ENCODE measurements at places on chromosomes 12 and 14.

DNA sequence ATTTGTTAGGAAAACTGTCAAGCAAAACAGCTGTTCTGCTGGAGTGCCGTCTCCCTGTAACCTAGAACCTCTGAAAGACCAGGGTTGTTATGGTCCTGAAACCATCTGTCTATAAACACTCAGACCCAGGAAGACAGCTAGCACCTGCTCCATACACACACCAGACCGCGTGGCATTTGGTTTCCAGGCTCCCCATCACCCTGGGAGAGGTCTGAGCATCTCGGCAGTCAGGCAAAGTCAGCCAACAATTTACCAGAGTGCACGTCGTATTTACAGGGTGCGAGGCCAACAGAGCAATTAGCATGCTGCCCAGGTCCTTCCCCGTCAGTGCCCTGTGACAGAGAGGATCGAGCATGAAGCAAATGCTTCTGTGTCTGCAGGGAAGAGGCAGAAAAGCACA lies 272.5 kb downstream of the SLC15A4 start:
- no peak for DNase-seq

- no peak for DNase-seq
Measured at GRCh38 chr12:69720750-69721149, 17.9 kb upstream of the RAB3IP start.

DNA sequence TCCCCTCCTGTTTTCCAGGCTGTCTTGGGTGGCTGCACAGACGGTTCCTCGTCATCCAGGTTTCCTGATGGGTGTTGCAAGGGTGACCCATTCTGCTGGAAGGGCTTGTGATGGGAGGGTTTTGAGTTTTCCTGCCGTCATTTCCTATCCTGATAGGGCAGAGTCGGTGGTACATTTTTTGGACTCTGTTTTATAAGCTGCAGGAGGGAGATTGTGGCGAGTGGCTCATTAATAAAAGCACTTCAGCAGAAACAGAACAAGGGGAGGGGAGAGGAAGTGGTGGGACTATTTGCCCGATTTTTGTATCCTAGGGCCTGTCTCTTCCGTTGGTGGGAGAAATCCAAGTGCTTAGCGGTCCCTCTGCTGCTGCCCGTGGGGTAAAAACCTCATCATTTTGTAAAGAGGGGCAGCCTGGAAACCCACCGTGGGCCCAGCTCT lies 40.0 kb downstream of the TSPAN9 start:
- peak; percentile 76 for DNase-seq

DNA sequence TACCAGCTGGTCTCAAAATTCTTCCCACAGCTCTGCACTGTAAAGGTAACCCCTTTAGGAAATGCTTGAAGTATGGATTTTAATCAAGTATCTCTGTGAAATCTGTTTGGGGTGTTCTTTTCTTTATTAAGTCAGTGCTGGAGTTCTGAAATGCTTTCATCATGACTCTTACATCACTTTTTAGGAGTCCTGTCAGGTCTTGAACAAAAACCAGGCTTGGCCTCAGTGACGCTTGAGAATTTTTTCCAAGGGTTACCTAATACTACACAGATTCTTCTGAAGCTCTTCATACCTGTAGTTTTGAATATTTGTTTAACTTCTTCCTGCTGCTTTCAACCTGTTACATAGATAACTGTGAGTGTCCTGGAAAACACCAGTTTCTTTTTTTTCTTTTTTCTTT lies 47.0 kb upstream of the KCNH3 start:
- DNase-seq: peak; percentile 44

- no peak for DNase-seq
Measured at GRCh38 chr14:91264151-91265150, 19.9 kb upstream of the GPR68 start.

DNA sequence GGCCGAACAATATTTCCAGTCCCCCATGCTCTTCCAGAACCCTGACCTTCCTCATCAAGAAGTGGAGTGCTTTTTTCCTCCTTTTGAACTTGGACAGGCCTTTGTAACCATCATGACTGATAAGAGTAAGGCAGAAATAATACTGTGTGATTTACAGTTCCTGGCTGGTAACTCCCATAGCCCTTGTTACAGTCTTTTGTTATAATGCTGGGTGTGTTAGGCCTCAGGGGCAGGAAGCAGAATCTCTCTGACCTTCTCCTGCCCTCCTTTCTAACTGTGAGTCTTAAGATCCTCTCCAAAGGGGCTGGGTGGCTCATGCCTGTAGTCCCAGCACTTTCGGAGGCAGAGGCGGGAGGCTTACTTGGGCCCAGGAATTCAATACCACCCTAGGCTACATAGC lies 59.5 kb downstream of the BCAT1 start:
- DNase-seq: no peak

GRCh38 chr14:97924922-97925613 lies 1127.9 kb downstream of the VRK1 start:
- no peak for DNase-seq

DNA sequence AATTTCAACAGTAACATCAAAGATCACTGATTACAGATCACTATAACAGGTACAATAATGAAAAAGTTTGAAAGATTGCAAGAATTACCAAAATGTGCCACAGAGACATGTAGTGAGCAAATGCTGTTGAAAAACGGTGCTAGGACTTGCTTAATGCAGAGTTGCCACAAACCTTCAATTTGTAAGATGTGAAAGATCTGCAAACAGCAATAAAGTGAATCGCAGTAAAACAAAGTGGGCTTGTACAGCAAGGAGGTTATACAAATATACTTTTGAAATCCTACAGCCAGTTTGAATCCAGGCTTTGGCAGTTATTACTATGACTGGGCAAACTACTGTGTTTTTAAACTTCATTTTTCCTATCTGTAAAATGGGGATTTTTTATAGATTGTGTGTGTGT lies 1.0 kb upstream of the PLEKHA5 start:
- no peak for DNase-seq

- no peak for DNase-seq
Measured at GRCh38 chr12:123114304-123115083, 36.4 kb downstream of the PITPNM2 start.

- no peak for DNase-seq
Measured at GRCh38 chr12:40192704-40193255, 32.0 kb upstream of the LRRK2 start.

DNA sequence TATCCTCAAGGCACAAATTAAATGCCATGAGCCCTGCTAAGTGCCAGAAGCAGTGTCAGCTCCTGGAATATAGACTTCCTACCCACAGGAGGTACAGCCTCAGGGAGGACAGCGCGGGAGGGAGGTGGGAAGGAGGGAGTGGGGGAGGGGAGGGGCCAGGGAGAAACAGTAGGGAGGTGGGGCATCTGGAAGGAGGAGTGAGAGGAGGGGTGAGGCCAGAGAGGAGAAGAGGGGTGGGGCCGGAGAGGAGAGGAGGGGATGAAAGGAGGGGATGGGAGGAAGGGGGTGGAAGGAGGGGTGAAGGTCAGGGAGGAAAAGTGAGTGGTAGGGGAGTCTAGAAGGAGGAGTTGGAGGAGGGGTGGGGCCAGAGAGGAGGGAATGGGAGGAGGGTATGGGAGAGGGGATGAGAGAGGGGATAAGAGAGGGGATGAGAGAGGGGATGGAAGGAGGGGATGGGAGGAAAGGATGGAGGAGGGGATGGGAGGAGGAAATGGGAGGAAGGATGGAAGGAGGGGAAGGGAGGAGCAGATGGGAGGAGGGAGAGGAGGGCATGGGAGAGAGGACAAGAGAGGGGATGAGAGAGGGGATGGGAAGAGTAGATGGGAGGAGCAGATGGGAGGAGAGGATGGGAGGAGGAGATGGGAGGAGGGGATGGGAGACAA lies 9.2 kb upstream of the CCDC197 start:
- no peak for DNase-seq

DNA sequence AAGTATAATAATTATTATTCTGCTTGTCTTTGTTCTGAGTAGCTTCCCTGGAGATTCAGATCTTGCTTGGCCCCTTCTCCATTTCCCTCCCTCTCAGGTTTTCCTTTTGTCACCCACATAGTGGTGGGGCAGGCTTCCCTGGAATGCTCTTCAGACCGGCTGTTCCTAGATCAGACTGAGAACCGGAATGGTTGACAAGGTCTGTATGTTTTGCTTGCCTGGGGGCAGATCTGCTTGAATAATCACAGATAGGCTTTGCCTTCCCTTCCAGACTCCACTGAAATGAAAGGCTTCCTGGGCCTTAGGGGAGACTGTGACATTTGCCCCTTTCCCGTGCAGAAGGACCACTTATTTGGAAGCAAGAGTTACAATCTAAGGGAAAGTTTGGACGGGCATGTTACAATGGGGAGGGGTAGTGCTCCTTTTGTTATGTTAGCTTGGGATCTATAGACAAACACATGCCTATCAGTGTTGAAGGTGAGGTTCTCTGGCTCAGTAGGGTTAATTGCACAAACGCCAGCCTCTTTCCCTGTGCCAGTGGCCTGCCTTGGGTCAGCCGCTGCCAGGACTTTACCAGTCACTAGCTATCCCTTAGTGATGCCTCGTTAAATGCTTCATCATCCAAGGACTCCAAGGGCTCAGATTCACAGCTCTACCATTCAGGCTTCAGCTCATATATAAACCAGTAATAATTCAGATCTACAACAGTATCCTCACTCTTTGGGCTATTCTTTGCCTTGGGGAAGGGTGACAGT lies 178.6 kb downstream of the SNAPC1 start:
- DNase-seq: no peak

GRCh38 chr12:71626098-71626497 lies 37.5 kb downstream of the ZFC3H1 start:
- DNase-seq: no peak

DNA sequence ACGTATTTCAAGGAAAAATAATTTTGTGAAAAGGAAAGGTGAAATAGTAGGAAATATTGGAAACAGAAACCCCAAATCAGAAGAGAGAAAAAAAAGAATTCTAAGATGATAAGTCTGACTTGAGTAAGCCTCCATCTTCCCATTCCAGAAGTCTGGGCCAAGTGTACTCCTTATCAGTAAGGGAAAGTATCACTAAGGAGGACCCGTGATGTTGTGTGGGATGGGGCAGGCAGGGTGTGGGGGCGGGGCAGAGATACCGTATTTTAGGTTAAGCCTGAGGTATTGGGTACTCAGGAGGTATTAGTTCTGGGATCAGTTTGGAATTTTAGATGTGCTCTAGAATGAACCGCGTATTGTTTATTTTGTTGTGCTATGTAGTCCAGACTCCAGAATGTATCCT lies 33.8 kb upstream of the PSMA6 start:
- no peak for DNase-seq

- DNase-seq: no peak
Measured at GRCh38 chr14:24609655-24610344, at the start of gene GZMH. Gene GZMH (minus strand): TSS chr14:24609685. CDS start chr14:24609613, 72 bp downstream.

DNA sequence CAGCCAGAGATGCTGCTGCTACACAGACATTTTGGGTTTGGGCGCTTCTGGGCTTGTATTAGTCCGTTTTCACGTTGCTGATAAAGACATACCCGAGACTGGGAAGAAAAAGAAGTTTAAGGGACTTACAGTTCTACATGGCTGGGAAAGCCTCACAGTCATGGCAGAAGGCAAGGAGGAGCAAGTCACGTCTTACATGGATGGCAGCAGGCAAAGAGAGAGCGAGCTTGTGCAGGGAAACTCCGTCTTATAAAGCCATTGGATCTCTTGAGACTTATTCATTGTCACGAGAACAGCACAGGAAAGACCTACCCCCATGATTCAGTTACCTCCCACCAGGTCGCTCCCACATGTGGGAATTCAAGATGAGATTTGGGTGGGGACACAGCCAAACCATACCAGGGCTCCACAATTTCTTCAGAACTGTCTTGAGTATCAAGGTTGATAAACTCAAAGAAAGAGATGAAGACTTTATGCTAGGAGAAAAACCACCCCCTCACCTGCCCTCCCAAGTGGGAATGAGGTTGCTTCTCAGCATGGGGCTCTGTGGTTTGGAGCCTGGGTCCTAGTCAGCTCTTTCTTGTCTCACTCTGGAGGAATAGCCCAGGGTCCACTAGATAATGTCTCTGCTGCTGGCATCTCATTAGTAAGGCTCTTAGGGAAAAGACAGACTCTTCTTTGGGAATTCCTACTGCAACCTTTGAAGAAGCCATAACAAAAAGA lies 200.3 kb downstream of the PELI2 start:
- DNase-seq: no peak

DNA sequence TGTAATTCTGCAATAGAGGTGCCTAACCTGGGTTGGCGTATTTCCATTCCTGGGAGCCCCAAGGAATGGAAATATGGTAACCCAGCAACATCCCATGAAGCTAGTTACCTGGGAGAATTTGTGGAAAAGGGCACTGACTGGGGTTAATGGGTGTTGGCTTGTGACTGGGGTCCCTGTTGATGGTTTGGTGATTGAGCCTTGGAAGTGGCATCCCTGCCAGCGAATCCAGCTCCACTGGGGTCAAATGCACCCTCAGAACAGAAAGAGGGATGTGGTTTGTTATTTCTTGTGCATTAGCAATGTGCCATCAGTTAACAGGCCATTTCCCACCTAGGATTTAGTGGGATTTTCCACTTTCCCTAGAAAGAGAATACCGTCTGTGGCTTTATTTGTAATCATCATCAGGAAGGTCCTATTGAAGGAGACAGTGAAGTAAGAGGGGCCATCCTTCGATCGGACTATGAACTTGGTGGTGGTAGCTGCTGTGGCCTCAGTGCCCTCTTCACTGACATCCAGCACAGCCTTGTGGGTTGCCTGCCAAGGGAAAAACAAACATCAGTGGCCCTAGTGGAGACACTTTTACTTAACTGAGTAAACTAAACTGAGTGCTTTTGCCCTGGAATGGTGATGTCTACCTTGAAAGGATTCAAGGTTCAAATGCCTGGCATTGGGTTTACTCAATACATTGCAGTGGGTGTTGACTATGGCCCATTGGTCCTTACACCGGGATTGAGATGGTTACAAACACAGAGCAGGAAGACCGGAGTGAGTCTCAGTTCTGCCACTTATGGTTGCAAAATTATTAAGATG lies 10.4 kb upstream of the SERPINA11 start:
- no peak for DNase-seq

DNA sequence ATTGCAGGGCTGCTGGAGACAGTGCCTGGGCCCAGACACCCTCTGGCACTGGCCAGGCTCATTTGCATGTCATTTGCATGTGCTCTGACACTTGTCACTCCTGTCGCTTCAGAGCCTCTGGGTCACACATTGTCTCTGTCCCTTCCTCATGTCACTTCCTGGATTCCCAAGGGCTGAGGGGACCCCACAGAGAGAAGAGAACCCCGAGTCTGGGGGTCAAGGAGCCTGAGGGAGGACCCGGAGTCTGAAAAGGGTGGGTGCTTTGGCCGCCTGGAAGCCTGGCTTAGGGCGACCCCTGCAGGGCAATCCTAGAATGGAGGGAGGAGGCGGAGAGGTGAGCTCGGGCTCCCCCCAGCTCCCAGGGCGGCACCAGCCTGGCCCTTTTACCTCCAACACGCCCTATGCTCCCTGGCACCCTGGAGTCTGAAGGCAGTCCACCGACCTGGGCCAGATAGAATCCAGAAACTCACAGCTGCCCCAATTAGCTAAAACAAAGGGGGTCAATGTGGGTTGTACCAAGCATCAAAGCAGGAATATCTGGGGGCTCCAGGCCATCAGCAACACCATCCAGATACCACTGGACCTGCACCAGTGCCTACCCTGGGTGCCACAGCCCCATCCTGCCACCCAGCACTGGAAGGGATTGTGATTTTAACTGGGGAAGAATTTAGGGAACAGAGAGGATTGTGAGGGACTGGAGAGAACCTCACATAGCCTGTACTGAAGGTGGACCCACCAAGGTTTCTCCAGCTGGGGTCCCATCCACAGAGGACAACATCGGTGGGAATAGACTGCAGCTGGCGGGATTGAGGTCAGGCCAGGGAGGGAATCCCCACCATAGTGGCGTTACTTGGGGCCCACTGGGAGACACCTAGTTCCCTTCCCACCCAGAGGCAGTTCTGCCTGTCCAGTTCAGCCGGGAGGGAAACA lies 21.8 kb upstream of the KRT78 start:
- peak; percentile 59 for DNase-seq

All from choroid plexus epithelial cell (primary cell).